ENCODE measurements at places on chromosomes 13 and 19.

DNA sequence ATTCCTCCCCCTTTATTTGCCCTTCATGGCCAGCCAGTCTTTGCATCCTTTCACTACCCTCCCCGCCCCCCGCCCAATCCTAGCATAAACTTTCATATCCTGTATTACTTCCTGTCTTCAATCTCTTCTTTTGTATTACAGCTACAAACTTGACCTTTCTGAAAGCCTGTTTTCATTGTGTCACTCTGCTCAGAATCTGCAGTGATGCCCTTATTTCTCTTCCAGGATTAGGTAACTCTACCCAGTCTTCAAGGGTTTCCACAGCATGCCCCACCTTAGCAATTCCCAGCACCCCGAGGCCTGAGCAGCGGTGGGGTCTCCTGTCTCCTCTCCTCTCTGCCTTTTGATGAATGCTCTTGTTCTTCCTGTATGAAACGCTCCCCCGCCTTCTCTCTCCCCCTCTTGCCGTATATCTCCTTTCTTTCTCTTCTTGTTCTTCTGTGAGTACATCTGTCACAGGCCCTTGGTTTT lies 145.6 kb downstream of the SHISA2 start:
- peak overlapping the region; percentile 10 for H3K4me3 ChIP-seq
- H3K36me3 ChIP-seq = no peaks in the 10 kb centered on the region
- DNase-seq = peak; percentile 52
- H3K4me1 ChIP-seq = peaks cover 43% of the 10 kb centered on the region
- no peaks in the 10 kb centered on the region for H3K27me3 ChIP-seq

GRCh38 chr13:28387740-28388501 lies 107.0 kb downstream of the FLT1 start:
- H3K4me1 ChIP-seq = no peaks in the 10 kb centered on the region
- no peak overlapping the region for H3K27ac ChIP-seq
- H3K27me3 ChIP-seq = peaks cover 4% of the 10 kb centered on the region

DNA sequence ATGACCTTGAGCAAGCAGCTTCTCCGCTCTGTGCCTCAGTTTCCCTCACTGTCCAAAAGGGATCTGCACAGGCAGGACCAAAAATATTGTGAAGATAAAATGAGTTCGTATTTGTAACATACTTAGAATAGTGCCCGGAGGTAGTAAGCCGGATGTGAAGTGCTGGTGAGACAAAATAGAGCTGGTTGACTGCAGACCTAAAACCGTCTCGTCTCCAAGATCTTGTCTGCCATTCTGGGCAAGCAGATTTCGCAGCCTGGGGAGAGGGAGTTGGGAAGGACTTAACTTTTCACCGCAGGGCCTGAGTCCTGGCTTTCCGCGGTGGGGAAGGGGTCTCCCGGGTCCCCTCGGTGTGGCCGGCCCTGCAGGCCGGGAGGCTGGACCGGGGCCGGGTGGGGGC lies 8.2 kb upstream of the BBC3 start:
- H3K36me3 ChIP-seq = no peaks in the 10 kb centered on the region
- no peak overlapping the region for H3K27ac ChIP-seq
- H3K4me1 ChIP-seq = peaks cover 50% of the 10 kb centered on the region
- peak overlapping the region; percentile 37 for H3K4me3 ChIP-seq
- DNase-seq = no peak

DNA sequence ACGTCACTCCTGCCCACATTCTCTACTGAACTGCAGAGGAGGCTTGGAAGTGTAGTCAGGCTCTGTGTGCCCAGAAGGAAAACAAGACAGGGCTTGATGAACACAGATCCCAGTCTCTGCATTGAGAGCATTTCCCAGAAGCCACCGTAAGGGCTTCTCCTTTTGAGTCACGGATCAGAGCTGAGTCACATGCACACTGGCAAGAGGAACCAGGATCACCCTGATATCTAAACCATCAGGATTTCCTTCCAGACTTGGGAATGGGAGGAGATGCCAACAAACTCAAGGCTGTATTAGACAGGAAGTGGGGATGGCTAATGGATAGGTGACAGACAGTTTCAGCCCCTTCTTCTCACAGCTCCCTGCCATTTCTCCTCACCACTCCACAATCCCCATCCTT lies 17.7 kb upstream of the FBXO17 start:
- no peak overlapping the region for H3K4me3 ChIP-seq
- no peaks in the 10 kb centered on the region for H3K4me1 ChIP-seq
- no peak overlapping the region for H3K27ac ChIP-seq

DNA sequence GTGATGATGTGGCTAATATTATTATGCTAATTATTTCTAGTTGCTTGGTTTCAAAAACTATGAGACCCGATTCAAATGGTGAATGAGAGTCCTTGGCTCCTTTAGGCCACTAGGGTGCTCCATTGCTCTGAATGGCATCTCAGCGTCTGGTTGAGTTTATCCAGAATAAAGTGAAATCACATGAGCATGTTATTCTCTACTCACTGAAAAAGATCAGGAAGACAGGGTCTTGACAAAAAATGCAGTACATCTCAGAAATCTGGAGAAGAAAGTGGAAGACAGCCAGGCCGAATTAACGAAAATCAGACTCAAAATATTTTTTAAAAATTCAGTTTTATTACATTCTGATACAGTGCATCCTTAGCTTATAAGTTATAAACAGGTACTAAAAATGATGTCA lies 516.2 kb downstream of the MYO16 start:
- DNase-seq = no peak
- no peak overlapping the region for H3K4me3 ChIP-seq
- H3K36me3 ChIP-seq = no peaks in the 10 kb centered on the region
- no peak overlapping the region for H3K27ac ChIP-seq
- H3K4me1 ChIP-seq = no peaks in the 10 kb centered on the region
- H3K27me3 ChIP-seq = peaks cover 7% of the 10 kb centered on the region

DNA sequence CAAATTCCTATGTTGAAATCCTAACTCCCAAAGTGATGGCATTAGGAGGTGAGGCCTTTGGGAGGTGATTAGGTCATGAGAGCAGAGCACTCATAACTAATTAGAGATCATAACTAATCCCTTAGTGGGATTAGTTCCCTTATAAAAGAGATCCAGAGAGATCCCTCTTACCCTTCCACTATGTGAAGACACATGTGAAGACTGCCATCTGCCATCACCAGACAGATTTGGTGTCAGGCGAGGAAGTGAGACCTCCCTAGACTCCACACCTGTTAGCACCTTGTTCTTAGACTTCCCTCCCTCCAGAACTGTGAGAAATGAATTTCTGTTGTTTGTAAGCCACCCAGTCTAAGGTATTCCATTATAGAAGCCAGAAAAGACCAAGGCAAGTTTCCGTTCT lies 112.2 kb downstream of the NDFIP2 start:
- no peak overlapping the region for H3K4me3 ChIP-seq
- DNase-seq = no peak
- no peaks in the 10 kb centered on the region for H3K27me3 ChIP-seq
- no peaks in the 10 kb centered on the region for H3K36me3 ChIP-seq
- no peak overlapping the region for H3K27ac ChIP-seq
- H3K4me1 ChIP-seq = no peaks in the 10 kb centered on the region

DNA sequence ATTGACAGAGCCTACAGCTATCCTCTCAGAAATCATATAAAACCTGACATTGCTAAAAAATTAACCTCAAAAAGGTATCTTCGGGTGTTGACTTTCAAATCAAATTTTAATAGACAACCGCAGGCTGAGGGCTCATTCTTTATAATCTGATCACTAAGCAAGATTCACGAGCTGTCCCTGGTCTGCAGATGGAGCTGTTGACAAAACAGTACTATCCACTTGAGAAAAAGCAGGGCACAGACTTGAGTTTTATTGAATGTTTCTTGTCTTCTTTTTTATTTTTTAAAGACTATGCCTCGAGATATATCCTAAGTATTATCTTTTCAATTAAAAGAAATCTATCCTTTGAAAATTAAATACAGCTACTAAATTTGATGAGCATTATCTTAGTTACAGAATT lies 540.5 kb downstream of the PCDH9 start:
- no peak overlapping the region for H3K27ac ChIP-seq
- no peak for DNase-seq
- no peaks in the 10 kb centered on the region for H3K27me3 ChIP-seq
- H3K36me3 ChIP-seq = no peaks in the 10 kb centered on the region

GRCh38 chr13:106858903-106859532 lies 291.1 kb upstream of the ARGLU1 start:
- H3K36me3 ChIP-seq = no peaks in the 10 kb centered on the region
- H3K27ac ChIP-seq = no peak overlapping the region
- DNase-seq = no peak
- H3K4me3 ChIP-seq = no peak overlapping the region
- H3K27me3 ChIP-seq = no peaks in the 10 kb centered on the region
